CD4-positive, alpha-beta T cell treated with Interleukin-12 subunit alpha and Interleukin-12 subunit beta, for 1 hour (primary cell): ENCODE measurements at places on chromosomes 3 and 15.

GRCh38 chr15:91712286-91712685 is 141.2 kb upstream of the SLCO3A1 start:
- no peak for DNase-seq

DNA sequence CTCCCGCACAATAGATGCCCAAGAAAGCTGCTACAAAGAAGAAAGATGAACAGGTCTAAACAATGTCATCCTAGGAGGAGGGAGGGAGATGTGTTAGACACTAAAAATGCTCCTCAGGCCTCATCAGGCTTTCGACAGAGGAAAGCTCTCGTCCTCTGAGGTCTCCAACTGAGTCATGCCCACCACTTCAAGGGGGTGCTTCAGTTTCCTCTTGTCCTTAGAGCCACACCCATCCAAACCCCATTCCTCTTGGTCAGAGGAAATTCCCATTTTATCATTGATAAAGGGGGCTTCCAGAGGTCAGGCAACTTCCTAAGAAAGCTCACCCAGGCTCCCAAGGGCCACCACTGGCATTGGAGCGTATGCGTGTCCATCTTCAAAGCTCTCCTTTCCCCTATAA is 50.1 kb downstream of the HEG1 start:
- no peak for DNase-seq

DNA sequence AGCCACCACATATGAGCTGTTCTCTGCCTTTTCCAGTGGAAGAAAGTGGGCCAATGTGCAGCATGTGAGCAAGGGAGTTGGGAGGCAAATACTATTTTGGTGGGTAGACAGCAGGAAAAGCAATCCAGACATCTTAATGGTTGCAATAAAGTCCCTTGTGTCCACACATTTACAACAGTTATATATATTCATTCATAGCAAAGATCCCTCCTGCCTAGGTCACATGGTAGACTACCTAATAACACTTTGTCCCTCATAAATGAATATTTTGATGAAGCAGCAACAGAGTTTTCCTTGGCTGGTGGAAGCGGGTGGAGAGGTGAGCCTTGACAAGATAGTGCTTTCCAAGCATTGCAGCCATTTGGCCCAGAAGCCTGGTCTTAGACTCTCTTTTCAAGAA is 6.2 kb upstream of the NSMCE3 start:
- no peak for DNase-seq

- no peak for DNase-seq
Measured at GRCh38 chr3:49725906-49726681, 2.3 kb upstream of the GMPPB start.

DNA sequence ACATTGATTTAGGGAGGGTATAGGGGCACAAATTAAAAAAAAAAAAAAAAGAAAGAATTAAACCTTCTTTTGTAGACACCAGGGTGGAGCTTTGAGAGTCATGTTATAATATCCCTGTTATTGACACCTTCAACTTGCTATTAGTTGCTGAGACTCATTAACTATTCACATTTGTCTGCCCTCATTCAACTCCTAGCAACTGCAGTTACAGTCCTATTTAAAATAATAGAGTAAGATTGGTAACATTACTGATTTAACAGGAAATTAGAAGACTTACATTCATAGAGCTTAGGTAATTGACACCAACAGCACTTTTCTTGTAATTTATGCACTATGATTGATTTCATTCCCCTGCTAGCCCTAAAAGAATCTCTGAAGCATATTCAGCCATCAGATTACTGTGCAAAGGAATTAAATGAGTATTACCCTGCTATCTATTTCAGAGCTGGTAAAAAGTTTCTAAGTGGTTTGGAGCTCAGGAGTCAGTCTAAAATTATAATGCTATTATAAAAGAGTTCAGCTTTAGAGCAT is 148.8 kb upstream of the TBL1XR1 start:
- DNase-seq = no peak
